Right ventricle myocardium inferior (tissue), 1 donor: ENCODE measurements at places on chromosomes 1 and 21. TPM values are rescaled to one million over a fixed set of nuclear protein-coding genes. Genes with fewer than 3 reads are reported as not detected.

The TMPRSS2 gene
- total RNA-seq, result not detected

DNA sequence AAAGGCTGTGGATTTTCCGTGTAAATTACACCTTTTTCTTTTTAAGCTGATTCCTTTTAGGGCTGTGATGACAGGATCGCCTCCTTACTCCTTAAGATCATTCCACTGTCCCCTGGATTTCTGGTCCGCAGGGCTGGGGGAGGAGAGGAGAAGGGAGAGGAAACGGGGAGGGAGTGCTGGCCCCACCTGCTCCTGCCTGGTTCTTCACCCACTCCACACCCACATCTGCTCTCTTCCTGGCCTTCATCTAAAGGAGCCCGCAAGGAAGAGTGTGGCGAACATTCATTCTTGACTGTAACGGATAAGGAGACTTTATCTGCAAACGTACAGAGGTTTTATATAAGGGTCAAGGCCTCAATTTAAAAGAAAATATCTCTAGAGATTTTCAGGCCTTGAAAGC is 242.0 kb downstream of the RHOU start:
- no peak for DNase-seq

The GSTM2 gene
- total RNA-seq, result 77.4 TPM

The HRNR gene
- not detected for total RNA-seq

The ZYG11A gene
- not detected for total RNA-seq

DNA sequence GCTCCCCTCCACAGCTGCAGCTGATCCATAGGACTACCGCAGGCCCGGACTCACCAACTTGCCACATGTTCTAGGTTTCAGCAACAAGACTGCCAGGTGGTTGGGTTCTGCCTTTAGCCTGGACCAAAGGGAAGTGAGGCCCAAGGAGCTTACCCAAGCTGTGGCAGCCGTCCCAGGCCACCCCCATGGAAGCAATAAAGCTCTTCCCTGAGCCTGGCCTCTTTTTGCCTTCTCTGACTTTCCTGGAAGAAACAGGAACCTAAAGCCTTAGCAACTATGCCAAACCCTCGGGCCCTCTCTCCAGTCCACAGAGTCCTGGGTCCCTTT is 2.7 kb upstream of the ARTN start:
- no peak for DNase-seq

GRCh38 chr21:29777160-29777559 is 162.6 kb downstream of the GRIK1 start:
- DNase-seq, result no peak

DNA sequence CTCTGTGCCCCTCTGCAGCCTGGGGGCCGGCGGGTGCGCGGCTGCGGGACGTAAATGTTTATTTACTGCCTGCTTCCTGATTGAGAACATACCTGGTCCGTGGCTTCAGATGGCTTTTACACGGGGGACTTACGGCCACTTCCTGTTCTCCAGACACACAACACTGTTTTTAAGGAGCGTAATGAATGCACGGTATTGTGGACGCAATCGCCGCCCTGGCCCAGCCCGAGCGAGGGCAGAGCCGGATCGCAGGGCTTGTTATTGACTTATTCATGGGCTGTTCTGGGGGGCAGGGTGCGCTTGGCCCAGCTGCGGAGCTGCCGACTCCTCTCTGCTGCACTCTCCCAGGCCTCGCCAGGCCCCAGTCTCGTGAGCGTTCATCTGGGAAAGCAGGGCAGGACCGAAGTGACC is 52.8 kb upstream of the ACTRT2 start:
- DNase-seq, result peak; percentile 47

GRCh38 chr1:1671365-1672119 is 12.7 kb upstream of the CDK11B start:
- DNase-seq, result no peak

GRCh38 chr1:236677641-236678235 is 8.6 kb upstream of the ACTN2 start:
- no peak for DNase-seq

DNA sequence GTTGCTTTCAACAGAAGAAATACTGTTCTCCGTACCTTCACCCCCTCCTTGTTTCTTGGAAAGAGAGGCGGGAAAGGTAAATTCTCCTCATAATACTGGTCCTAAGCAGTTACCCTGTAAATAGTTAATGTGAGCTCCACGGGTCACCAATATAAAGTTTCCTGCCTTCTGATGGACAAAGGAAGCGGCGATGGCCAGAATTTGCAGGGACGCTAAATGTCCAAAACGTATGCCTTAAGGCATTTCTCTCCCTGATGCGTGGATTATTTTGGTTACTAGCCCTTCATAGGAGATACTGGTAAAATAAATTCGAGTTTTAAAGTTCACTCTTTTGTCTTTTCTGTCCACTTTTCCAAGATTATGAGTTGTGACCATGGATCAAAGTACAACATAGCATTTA is 898 bp upstream of the PTGS2 start:
- DNase-seq, result peak; percentile 26

The BNIPL gene
- 0.30 TPM for total RNA-seq

The CD1E gene
- not detected for total RNA-seq

GRCh38 chr1:3788756-3789420 is 7.4 kb downstream of the LRRC47 start:
- DNase-seq, result peak; percentile 56

GRCh38 chr21:14527696-14528652 is 18.1 kb downstream of the SAMSN1 start:
- no peak for DNase-seq

GRCh38 chr1:58084266-58084665 is 462.3 kb downstream of the OMA1 start:
- no peak for DNase-seq

- DNase-seq, result no peak
Observed at GRCh38 chr1:235923466-235924021, 56.8 kb upstream of the LYST start.

DNA sequence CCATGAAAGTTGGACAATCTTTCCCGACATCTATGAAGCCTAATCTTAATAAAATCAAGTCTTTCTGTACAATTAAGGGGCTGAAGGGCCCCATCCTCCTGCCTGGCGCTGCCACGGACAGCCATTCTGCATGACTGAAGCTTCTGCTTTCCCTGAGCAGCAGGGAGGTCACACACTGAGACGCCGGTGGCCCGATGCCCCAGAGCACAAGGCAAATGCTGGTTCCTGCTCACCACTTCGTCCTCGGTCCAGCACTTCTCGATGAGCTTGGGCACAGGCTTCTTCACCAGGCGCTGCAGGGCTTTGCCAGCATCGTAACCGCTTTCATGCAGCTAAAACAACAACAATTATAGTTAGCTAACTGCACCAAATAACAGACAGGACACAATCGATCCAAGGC is 147.8 kb downstream of the SLC45A1 start:
- no peak for DNase-seq

The RBM8A gene
- 63.6 TPM for total RNA-seq

The QSOX1 gene
- 97.7 TPM for total RNA-seq

GRCh38 chr1:156143765-156144489 is 9.5 kb upstream of the SEMA4A start:
- no peak for DNase-seq

- DNase-seq, result no peak
Observed at GRCh38 chr1:112322983-112323678, 72.9 kb upstream of the CTTNBP2NL start.

The TRAF3IP3 gene
- 1.7 TPM for total RNA-seq

The ARTN gene
- 0.49 TPM for total RNA-seq

The SPRR3 gene
- total RNA-seq, result not detected

The IQGAP3 gene
- total RNA-seq, result 1.2 TPM

DNA sequence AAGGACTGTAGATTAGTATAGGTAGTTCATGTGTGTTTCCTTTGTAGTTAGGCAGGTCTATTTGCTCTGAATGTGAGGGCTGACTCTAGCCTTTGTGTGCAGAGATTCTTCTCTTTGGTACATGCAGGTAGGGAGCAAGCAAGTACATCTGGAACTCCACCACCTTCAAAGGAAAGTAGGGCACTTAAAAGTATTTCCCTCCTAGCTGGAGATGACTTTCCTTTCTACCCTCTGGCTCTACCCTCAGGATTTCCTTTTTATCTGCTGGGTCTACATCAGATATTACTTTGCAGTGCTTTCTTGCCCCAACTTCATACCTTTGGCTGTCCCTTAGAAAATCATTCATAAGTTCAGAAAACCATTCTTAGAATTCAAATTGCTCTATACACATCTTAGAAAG is 91.7 kb upstream of the HIVEP3 start:
- DNase-seq, result no peak

The NFASC gene
- total RNA-seq, result 10.5 TPM

- DNase-seq, result no peak
Observed at GRCh38 chr1:5904551-5904950, 87.7 kb downstream of the NPHP4 start.

- no peak for DNase-seq
Observed at GRCh38 chr1:175555266-175555665, 188.1 kb downstream of the TNR start.

The HSD17B7 gene
- 4.2 TPM for total RNA-seq

GRCh38 chr1:36436821-36437220 is 13.4 kb downstream of the OSCP1 start:
- no peak for DNase-seq

DNA sequence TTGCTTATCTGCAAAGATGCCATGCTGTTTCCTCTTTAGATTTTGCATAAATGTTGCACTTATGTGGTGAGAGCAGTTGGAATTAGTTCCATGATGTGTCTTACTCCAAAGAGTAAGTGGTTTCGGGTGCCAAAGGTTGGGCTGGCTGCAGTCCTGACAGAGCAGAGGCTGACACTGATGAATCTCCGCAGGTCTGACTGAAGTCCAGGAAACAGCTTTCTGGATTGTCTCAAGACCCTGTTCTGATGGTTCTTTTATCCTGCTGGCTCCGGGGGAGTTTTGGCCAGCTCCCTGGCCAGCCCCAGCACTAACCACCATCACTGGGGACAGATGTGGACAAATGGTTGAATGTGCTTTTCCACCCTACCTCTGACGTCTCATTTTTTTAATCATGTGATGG is 207.2 kb upstream of the KIAA0040 start:
- DNase-seq, result no peak

- no peak for DNase-seq
Observed at GRCh38 chr1:212977781-212978645, 27.7 kb downstream of the VASH2 start.

GRCh38 chr1:246669659-246670058 is 54.5 kb upstream of the SCCPDH start:
- DNase-seq, result no peak

The LAX1 gene
- 0.22 TPM for total RNA-seq

- no peak for DNase-seq
Observed at GRCh38 chr1:62573675-62574074, 23.6 kb upstream of the ANGPTL3 start.

DNA sequence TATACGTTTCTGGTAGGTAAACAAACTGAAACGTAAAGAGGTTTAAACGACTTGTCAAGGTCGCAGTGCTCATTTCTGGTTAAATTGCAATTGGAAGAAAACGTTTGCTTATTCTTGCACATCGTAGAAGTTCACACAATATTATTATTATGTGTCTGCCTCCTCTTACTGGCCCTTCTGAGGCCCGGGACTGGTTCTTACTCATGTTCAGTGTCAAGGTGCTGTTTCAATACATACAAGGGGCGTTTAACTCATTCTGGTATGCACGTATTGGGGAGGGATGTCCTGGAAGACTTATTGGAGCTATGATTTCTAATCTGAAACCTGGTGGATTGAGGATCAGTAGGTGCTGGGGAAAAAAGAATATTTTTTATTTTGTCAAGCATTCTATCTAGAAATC is 932 bp downstream of the RPF1 start:
- DNase-seq, result no peak

GRCh38 chr1:17485281-17485680 is 45.8 kb upstream of the RCC2 start:
- no peak for DNase-seq

The RUNX3 gene
- 1.8 TPM for total RNA-seq

GRCh38 chr1:200886594-200886993 is 8.1 kb upstream of the INAVA start:
- DNase-seq, result no peak

The RIPPLY3 gene
- total RNA-seq, result not detected

DNA sequence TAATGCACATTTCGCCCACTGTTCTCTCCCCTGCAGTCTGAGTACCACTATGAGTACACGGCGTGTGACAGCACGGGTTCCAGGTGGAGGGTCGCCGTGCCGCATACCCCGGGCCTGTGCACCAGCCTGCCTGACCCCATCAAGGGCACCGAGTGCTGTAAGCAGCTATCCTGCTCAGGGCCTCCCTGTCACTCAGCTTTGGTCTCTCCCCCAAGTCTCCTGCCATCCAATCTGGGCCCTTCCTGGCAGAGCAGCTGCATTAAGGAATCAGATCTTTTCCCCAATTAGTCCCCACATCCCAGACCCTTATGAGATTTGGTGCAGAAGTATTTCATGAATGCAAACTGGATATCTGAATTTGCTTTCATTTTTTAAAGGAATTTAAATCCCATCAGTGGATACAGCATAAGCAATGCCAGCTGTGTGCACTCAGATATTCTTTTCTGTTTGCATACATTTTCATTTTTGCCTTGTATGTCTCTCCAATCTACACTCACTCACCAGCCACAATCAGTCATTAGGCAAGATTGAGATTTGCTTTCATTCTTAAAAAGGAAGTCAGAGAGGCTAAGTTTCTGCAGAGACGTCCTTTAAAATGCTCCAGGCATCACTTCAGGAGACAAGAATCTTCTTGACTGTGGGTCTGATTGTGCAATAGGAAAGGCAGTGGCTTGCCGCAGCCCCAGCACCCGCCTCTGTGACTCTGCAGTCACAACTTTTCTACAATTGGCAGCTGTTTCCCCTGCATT is 48.1 kb downstream of the ELAPOR1 start:
- peak; percentile 79 for DNase-seq

GRCh38 chr21:41839387-41840000 is 39.6 kb downstream of the PRDM15 start:
- no peak for DNase-seq

- no peak for DNase-seq
Observed at GRCh38 chr1:208496467-208497371, 252.5 kb upstream of the PLXNA2 start.
